ENCODE measurements at places on chromosomes 1 and 21. TPM values are rescaled to one million over a fixed set of nuclear protein-coding genes. Genes with fewer than 3 reads are reported as not detected.

DNA sequence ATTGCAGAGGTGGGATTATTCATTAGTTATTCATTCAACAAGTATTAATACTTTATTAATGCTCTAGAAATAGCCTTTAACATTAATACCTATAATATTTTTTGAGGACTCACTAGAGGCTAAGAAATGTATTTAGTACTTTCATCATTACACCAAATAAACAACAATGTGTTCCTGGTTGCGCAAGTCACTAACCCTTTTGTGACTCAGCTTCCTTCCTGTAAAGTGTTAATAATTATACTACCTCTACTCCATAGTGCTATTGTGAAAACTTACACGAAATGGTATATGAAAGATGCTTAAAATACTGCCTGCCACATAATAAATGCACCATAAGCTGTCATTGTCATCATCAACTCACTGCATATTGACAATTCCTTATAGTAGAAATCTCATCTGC lies 431.0 kb downstream of the DPYD start:
- DNase-seq = no peak

- no peak for DNase-seq
Measured at GRCh38 chr1:20401405-20402010, 84.5 kb downstream of the CAMK2N1 start.

GRCh38 chr1:84398175-84399155 lies at the start of gene DNASE2B:
DNASE2B (plus strand) TSS chr1:84398484; CDS start chr1:84398565, 81 bp downstream.
- no peak for DNase-seq

DNA sequence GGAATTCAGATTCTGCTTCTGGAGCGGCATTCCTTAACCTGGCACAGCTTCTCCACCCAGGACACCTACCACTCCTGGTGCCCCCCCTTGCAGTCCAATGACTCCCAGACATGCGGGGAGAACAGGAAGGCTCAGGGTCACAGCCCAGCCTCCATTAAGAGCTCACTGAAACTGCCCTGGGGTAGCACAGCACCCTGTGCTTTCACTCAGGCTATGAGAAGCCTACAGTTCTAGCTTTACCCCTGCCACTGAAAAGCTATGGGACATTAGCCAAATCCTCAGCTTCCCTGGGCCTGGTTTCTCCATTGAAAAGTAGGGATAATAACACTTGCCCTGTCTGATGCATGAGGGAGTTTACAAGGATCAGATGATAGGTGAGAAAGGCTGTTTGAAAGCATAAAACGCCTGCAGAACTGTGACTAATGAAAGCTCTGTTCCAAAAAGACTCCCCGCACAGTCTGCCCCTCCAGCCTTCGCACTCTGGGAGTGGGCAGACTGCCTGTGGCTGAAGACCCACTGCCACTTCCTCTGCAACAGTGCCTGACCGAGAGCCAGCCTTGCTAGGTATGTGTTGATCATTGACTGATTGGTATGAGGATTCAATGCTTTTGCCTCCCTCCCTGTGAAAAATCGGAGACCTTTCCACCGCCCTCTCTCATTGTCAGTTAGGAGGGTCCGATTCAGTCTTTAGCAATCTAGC lies 2.7 kb upstream of the CLDN19 start:
- no peak for DNase-seq

The LAPTM5 gene
- 88.6 TPM for total RNA-seq

GRCh38 chr21:38267991-38268863 lies 11.4 kb downstream of the KCNJ15 start:
- DNase-seq = no peak

DNA sequence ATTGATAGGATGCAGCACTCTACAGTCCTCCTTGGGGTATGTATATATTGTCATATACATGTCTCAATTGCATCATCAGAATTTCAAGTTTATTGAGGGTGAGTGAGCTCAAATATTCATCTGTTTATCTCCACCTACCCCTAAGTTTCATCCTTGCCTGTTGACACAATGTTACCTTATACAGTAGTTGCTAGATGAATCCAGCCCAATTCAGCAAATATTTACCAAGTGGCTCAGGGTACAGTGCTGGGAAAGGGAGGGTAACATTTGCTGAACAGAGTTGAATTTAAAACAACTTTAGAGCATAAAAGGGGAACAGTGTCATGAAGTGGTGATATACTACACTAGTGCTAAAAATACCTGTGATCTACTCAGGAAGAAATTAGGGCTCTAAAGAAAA lies 14.4 kb downstream of the ELAVL4 start:
- DNase-seq = no peak

DNA sequence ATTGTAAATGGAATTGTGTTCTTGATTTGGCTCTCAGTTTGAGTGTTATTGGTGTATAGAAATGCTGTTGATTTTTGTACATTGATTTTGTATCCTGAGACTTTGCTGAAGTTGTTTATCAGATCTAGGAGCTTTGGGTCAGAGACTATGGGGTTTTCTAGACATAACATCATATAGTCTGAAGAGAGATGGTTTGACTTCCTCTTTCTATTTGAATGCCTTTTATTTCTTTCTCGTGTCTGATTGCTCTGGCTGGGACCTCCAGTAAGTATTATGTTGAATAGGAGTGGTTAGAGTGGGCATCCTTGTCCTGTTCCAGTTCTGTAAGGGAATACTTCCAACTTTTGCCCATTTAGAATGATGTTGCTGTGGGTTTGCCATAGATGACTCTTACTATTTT lies 39.1 kb upstream of the ANGPTL1 start:
- DNase-seq = no peak

DNA sequence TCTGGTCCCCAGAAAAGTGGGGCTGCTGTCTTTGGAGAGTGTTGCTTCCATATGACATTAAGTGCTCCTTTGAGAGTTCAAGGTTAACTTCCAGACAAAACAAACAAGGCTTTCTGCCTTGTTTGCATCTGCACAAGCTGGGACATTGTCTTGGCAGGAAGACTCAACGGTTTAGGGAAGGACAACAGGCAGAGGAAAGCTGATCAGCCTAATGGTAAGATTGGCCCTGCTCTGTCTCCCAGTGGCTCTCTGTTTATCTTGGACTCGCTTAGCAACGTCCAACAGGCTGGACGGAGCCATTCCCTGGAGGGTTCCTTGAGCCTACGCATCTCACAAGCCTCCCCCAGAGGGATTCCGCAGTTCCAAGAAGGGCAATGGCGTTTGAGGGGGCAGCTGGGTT lies 62.2 kb upstream of the SLC44A3 start:
- no peak for DNase-seq

The OR6N1 gene
- total RNA-seq = not detected

The CAMK1G gene
- total RNA-seq = 0.14 TPM

- DNase-seq = no peak
Measured at GRCh38 chr21:38311765-38312164, 55.0 kb downstream of the KCNJ15 start.

The RNF115 gene
- total RNA-seq = 8.8 TPM

The B3GALT2 gene
- total RNA-seq = 0.38 TPM

The BRINP2 gene
- 0.09 TPM for total RNA-seq

DNA sequence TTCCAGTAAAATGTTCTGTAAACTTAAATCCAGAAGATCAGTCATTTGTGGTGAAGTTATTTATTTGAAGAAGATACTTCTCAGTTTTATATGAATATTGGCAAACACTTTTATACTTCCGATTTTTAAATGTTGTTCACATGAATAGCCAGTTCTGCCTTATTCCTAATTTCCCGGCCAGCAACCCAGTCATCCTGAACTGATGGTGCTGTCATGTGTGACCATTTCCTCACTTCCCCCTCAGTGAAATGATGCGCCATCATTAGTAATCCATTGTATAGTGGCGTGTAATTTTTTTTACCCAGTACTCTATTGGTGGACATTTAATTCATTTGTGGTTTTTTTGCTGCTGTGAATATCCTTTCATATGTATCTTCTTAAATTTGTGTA lies 16.4 kb downstream of the GPSM2 start:
- no peak for DNase-seq
